ENCODE measurements at places on chromosomes 1 and 21.
A peak's percentile ranks its signal among the peaks of the same experiment; 100 is the strongest.

DNA sequence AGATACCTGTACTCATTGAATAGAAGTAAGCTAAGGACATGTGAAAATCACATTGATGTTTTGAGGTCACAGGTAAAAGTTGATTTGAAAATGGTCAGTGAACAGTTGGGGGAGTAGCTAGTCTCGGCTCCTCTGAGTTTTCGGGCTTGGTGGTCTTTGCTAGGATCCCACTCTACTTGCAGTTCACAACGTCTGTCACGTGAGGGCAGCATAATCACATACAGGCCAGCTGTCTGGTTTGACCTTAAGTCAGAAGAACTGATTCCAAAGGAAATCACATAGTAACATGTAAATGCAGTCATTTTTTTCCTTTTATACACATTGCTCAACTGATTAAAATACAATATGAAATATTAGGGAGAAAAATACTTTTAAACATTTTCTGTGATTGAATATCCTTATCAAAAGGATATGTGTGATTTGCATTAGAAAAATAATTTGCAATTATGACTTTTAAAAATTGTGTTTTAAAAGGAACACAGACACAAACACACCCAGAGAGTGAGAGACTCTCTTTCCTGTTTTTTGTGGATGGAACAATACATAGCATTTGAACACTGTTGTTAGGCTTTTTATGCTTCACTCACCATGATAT, 21.8 kb upstream of the PDC start:
- DNase-seq, result peak; percentile 75

GRCh38 chr1:51454554-51454953, 64.5 kb downstream of the EPS15 start:
- no peak for DNase-seq

DNA sequence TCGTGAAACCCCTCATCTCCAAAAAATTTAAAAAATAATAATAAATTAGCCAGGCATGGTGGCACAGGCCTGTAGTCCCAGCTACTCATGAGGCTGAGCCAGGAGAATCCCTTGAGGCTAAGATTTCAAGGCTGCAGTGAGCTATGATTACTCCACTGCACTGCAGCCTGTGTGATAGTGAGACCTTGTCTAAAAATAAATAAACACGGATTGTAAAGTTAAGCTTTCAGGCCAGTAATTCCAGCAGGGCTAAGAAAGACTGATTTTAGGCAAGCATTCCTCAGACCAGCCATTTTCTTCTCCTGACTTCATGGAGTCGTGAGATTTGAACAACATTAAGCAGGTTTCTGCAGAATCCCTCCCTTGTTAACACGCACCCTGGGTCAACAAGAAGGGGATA, 77.2 kb upstream of the EFHD2 start:
- DNase-seq, result no peak

- no peak for DNase-seq
Measured at GRCh38 chr21:14589855-14590563, 43.9 kb upstream of the SAMSN1 start.

DNA sequence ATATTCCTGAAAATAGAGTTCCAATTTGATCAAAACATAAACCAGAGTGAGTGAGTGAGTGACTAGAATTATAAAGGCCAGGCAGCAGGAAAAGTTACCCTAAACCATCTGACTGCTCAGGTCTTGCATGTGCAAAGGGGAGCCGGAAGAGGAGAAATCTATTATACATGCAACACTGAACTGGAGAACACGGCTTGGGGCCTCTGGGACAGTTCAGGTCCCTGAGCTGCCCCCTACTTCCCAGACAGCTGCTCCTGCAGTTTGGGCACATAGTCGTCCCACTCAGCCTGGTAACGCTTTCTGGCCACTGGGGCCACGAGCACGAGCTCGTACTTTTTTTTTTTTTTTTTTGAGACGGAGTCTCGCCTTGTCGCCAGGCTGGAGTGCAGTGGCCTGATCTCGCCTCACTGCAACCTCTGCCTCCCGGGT, 40.1 kb downstream of the PTPRC start:
- peak; percentile 78 for DNase-seq

DNA sequence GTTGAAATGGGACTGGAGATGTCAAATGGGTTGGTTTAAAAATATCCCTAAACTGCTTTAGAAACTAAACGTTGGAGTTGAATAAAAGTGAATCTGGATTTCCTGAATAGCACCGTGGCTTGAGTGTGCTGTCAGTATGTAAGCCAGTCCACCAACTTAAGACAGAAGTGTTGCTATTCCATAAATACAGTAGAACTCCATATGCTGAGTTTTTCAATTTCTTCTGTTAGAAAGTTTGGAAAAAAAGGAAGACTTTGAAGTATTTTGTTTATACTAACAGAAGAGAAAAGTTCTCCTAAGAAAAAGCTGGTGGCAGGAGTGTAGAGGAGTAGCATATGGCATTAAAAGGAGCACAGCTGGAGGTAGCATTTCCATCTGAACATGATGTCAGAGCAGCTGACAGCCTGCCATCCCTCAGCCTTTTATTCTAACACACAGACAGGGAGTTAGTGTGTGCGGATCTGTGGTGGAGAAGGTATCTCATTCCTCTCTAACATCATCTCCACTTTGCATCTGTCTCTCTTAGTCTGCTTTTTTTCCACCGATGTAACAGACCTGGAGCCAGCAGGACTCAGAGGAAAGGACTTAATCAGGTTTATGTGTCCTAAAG, at the start of gene ZBTB18:
Gene ZBTB18 (plus strand): TSS at position 449 of the 610 bp plus-strand sequence. CDS start 149 bp downstream, at position 598.
- DNase-seq, result no peak
